Neural progenitor cell (in vitro differentiated cells): ENCODE measurements at places on chromosomes 11 and 22. TPM values are rescaled to one million over a fixed set of nuclear protein-coding genes. Genes with fewer than 3 reads are reported as not detected.

- H3K27ac ChIP-seq: no peak overlapping the region
- H3K4me1 ChIP-seq: peaks cover 35% of the 10 kb centered on the region
- H3K36me3 ChIP-seq: no peaks in the 10 kb centered on the region
- H3K27me3 ChIP-seq: no peaks in the 10 kb centered on the region
Observed at GRCh38 chr11:78798663-78799062, 224.0 kb upstream of the NARS2 start.

DNA sequence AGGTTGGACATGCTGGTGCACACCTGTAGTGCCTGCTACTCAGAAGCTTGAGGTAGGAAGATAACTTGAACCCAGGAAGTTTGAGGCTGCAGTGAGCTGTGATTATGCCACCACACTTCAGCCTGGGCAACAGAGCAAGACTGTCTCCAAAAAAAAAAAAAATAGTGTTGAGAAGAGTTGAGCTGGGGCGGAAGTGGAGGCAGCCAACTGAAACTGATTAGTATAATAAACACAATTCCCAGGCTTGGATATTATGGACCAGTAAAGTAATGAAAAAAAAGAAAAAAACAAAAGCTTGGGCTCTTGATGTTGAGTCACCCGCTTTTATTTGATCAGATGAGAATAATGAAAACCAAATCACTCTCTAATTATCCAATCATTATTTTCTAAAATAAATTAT, 21.0 kb downstream of the LDLRAD3 start:
- H3K27me3 ChIP-seq: no peaks in the 10 kb centered on the region

DNA sequence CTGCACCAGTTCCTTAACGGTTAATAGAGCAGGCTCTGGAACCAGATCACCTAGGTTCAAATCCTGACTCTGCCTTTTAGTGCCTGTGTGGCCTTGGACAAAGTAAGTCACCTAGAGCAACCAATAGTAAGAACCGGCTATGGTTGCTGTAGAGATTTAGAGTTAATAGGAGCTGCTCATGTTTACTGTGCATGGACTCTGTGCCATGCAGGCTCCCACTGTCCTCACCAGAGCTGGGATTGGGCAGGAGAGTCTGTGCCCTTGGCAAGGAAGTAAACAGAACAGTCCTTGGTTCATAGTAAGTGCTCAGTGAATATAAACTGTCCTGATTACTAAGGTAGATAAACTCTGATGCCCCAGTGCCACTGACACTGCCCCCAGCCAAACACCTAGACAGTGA, 1.4 kb upstream of the TP53I11 start:
- peaks cover 63% of the 10 kb centered on the region for H3K4me1 ChIP-seq
- no peaks in the 10 kb centered on the region for H3K36me3 ChIP-seq
- H3K27me3 ChIP-seq: peaks cover 13% of the 10 kb centered on the region
- DNase-seq: no peak
- H3K4me3 ChIP-seq: no peak overlapping the region
- H3K27ac ChIP-seq: no peak overlapping the region

The METTL15 gene
- 21.1 and 27.9 TPM in 2 replicates for total RNA-seq

The RIBC2 gene
- total RNA-seq: 0.59 and 2.0 TPM in 2 replicates
